T1000 (cell line): ENCODE measurements at places on chromosomes 7 and 10.
A peak's percentile ranks its signal among the peaks of the same experiment; 100 is the strongest.

GRCh38 chr10:128095027-128095752 is 31.0 kb downstream of the MKI67 start:
- no peak for DNase-seq

GRCh38 chr10:86048571-86048970 is 318.0 kb downstream of the GRID1 start:
- DNase-seq: no peak

DNA sequence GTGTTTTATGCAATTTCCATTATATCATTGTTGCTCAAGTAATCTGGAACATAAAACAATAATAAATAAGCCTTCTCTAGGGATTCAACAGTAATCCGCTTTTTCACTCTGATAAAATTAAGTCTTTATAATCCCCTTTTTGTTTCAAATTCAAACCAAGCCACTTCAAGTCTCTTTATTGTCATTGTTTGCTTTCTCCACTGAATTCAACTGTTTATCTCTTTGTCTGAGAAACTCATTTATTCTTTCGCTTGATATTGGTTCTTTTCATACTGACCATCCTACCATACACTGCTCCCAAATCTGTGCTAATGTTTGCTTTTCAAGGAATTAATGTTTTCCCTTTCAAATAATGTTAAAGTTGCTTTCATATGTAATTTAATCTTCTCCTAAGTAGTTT is 550.4 kb upstream of the PCDH15 start:
- DNase-seq: no peak

- no peak for DNase-seq
Observed at GRCh38 chr10:97830064-97830463, 19.6 kb upstream of the GOLGA7B start.

DNA sequence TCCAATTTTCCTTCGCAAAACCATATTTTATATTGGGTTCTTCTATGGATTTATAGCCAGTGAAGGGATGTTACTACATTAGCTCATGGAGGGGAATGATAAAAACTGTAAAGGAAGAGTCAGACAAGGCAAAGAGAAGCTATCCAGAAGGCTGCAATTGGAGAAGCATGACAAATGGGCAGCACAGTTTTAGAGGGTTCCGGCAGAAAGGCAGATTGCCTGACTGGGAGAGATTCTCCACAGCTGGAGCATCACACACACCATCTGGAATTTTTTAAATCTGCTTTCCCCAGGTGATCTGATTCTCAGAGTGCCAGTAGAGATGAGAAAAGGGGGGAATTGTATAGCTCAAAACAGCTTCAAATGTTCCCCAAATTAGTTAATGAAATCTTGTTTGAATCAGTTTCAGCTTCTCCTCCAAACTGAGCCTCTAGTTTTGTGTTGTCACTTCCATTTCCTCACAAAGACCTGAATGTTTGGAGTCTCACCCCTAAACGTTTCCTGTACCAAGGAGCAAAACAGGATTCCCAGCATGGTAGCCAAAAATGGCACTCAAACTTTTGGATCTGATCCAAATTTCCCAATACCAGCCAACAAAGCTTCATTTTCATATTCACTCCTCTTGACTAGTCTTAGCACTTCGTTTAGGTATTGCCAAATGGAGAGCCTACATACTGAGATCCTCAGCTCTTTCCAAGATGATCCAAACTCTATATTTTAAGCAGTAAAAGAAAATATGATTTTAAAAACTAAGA is 177.5 kb downstream of the HPSE2 start:
- no peak for DNase-seq

- DNase-seq: peak; percentile 11
Observed at GRCh38 chr7:77427996-77428603, 12.0 kb upstream of the GSAP start.

DNA sequence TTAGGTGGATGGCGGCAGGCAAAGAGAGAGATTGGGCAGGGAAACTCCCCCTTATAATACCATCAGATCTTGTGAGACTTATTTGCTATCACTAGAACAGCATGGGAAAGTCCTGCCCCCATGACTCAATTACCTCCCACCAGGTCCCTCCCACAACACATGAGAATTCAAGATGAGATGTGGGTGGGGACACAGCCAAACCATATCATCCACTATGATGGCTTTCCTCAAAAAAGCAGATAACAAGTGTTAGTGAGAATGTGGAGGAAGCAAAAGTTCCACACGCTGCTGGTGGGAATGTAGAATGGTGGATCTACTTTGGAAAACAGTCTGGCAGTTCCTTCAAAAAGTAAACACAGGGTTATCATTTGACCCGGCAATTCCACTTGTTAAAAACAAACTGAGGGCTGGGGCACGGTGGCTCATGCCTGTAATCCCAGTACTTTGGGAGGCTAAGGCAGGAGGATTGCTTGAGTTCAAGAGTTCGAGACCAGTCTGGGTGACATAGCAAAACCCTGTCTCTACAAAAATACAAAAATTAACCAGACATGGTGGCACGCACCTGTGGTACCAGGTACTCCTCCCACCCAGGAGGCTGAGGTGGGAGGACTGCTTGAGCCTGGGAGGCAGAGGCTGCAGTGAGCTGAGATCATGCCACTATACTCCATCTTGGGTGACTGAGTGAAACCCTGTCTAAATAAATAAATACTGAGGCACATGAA is 161.4 kb upstream of the EEPD1 start:
- no peak for DNase-seq

GRCh38 chr7:15593382-15593781 is 31.6 kb upstream of the AGMO start:
- DNase-seq: no peak

DNA sequence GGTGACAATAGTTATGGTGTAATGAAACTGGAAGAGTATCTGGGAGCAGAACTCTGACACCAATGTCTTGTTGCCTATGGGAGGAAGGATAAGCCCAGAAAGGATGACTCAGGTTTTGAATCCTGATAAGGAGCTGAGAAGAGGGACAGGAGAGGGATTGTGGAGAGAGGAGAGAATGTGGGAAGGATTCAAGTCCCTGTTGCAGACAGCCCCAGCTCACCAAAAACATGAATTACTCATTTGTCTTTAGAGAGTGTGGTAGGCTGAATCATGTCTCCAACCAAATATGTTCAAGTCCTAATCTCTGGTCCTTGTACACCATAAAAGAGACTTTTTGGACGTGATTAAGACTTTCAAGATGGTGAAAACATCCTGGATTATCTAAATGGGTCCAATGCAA is 206.9 kb upstream of the PHYHIPL start:
- no peak for DNase-seq

GRCh38 chr10:60237977-60238758 is 151.5 kb downstream of the ANK3 start:
- no peak for DNase-seq

DNA sequence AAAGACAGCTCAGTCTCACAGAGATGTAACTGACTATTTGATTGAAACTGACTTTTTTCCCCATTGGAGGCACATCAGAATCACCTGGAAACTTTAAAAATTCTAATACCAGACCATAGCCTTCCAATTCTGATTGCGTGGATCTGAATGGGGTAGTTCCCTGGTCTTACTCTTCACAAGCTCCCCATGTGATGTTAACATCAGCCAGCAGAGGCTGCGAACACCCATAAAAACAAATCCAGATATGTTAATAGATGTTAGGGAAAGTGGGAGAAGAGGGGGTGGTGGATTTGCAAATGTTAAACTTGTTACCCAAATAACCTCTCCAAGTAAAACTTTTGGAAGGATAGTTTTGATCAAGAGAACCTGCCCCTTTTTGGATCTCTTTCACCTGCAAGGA is 1133.4 kb downstream of the CNTNAP2 start:
- DNase-seq: no peak

DNA sequence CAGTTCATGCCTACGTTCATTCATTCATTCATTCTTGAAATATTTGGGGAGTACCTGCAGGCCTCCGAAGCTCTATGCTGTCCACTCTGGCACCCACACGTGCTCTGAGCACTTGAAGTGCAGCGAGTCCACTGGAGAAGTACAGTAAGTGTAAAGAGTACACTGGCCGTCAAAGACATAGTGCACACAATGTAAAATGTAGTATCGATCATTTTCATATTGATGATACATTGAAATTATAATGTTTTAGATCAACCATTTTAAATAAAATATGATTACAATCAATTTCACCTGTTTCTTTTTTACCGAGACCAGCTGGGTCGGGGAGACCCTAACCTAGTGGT is 37.0 kb upstream of the PURB start:
- DNase-seq: no peak

DNA sequence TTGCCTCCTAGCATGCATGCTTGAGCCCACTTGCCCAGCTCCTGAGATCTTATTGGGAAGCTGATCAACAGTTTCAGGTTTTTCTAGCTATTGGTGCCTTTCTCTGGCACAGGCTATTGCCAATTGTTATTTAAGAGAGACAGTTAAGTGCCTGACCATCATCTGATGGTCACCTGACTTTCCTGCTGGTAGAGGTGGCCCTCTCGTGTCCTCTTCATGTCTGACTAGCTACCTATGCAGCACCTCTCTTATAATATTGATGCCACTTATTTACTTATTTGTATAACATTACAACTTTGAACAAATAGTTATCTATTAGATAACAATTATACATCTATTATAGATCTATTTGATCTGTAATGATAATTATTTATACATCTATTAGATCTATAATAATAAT is 205.9 kb upstream of the SEMA3D start:
- no peak for DNase-seq

DNA sequence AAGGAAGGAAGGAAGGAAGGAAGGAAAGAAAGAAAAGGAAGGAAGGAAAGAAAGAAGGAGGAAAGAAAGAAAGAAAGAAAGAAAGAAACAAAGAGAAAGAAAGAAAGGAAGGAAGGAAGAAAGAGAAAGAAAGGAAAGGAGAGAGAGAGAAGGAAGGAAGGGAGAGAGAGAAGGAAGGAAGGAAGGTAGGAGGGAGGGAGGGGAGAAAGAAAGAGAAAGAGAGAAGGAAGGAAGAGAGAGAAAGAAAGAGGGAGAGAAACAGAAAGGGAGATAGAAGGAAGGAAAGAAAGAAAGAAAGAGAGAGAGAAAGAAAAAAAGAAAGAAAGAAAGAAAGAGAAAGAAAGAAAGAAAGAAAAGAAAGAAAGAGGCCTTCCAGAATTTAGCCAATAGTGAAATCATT is 204.9 kb downstream of the DGKB start:
- DNase-seq: no peak

DNA sequence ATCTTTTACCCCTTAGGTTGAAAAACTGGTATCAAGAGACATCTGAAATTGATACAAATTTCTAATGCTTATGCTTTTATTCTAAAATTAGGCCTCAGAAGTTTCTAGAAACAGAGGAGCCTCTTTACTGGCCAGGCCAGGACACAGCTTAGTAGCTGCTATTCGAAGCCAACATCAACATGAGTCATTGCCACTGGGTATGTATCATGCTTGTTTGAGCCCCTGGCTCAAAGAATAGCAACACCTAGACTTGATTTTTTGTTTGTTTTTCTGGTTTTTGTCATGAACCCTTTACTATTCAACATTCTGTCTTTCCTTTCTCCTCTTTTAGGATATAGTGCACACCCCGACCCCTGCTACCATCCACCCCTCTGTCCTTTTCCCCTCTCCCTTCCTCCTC is 90.9 kb upstream of the STK17A start:
- DNase-seq: no peak

GRCh38 chr7:63789378-63790176 is 209.1 kb upstream of the ZNF722 start:
- no peak for DNase-seq
